Activated CD4-positive, alpha-beta T cell treated with anti-CD3 and anti-CD28 coated beads for 48 hours (primary cell): ENCODE measurements at places on chromosomes 7 and 10.

DNA sequence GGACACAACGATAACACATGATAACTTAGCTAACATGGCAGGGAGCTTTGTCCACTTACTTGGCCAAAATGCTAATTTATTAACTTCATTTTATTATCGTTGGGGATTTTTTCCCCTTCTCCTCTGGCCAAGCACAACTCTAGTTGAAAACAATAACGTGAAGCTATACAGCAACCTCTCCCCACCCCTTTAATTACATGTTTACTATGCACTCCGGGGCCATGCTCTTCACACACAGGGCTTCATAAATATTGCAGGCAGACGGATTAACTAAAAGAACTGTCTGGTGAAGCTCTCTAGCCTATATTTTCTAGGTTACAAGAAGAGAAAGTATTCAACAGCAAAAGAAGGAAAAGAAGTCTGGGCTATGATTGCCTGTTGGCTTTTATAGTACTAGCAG, 51.7 kb downstream of the XRCC2 start:
- no peak for DNase-seq

DNA sequence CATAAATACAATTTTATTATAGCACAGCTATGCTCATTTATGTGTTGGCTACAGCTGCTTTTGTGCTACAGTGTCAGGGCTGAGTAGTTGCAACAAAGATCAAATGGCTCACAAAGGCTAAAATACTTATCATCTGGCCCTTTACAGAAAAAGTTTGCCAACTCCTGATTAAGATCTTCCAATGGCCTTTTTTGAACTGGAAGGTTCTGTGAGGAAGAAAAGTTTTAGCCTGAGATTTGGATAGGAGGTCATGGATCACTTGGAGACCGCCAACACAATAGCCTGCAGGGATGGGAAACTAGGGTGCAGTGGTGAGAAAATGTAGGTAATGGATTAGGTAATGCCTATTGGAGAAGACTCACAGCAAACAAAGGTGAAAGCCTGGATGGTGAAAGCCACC, 169.8 kb downstream of the NOC3L start:
- DNase-seq: no peak

DNA sequence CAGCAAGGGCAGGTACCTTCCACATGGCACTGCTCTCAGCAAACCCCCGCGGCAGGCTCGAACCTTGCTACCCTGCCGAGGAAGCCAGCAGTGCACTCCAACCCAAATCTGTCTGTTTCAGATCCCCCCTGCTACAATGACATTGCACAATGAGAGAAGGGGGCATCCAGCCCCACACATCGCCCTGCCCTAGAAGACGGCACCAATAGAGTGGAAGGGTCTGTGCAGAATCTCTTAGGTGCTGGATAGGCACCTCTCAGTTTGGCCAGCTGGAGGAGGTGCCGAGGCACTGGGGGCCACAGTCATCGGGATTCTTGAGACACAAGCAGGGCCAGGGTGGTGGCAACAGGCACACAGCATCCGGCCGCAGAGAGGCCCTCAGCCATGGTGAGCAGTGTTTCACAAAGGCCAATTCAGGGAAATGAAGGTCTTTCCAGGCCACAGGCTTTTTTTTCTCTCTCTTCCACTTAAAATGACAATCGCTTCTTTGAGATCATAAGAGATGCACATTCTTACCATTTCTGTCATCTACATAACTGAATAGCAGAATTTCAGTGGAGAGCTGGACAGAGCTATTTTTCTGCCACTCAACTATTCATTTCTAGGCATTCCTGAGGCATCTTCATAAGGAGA, 281.3 kb downstream of the TNS3 start:
- DNase-seq: no peak

GRCh38 chr7:101128040-101128834, 1.3 kb downstream of the SERPINE1 start:
- DNase-seq: no peak

DNA sequence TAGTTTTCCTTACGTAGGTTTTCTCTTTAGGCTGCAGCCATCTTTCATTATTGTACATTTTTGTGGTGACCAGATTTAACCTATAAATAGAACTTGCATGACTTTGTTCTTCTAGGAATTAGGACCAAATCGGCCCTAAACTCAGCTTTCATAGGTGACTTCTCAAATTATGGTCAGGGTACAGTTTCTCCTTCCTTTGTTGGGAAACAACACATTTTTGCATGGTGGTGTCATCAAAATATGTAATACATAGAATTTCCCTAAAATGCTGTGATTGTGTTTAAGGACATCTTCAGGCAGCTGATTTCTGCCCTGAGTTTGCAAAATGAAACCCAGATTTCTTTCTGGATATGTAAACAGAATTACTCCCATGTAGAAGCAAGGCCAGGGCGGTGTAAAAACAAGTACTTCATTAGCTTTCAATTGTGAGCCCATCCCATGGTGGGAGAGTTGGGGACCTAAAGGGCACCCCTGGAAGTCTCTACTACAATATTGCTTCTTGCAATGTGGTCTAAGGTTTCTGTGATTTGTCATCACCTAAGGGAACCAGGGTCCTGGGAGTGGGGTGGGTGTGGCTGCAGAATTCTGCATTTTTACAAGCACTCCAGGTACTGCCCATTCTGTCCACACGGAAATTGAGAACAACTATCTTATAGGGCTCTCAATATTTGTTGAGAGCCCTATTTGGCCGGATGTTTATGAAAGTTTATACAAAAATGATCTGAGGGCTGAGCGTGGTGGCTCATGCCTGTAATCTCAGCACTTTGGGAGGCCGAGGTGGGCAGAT, 121.0 kb upstream of the FAM171A1 start:
- no peak for DNase-seq

DNA sequence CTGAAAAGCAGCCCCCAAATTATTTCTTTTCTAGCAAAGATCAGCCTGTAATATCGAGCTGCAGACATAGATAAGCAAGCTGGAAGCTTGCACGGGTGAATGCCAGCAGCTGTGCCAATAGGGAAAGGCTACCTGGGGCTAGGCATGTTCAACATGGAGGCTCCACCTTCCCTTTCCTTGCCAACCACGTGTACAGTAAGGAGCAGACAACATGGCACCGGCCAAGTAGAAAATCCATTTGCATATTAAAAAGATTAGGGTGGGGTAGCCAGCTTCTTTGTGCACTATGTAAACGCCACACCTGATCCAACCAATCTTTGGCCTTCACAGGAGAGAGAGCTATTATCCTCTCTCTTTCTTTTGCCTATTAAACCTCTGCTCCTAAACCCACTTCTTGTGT, 56.7 kb upstream of the SEPHS1 start:
- no peak for DNase-seq

GRCh38 chr7:25456467-25457171, 228.3 kb upstream of the NPVF start:
- no peak for DNase-seq

DNA sequence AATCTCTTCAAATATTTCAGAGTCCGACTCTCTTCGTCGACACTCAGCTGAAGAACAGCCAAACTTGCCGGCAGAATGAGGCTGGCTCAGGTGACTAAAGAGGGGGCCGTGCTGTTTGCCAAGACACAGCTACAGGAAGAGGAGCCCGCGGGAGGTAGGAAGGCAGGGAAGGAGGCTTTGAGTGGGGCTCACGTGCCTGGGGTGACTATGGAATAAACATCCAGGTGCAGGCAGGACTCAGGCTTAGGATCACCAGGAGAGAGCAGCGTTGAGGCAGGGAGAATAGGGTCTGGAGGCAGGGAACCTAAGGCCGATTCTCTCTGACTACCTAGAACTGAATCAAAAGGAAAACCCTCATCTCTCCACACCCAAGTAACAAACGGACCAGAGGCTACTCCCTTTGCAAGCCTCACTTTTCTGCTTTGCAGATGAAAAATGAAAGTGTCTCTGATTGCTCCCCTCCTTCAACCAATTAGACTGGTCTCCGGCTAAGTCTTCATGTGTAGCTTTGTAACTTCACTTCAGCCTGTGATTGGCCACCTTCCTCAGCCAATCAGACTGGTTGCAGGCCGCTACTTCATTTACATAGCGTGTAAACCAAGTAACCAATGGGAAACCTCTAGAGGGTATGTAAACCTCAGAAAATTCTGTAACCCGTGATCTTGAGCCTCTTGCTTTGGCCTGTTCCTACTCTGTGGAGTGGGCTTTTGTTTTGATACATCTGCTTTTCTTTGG, 19.7 kb upstream of the BNIP3 start:
- no peak for DNase-seq

DNA sequence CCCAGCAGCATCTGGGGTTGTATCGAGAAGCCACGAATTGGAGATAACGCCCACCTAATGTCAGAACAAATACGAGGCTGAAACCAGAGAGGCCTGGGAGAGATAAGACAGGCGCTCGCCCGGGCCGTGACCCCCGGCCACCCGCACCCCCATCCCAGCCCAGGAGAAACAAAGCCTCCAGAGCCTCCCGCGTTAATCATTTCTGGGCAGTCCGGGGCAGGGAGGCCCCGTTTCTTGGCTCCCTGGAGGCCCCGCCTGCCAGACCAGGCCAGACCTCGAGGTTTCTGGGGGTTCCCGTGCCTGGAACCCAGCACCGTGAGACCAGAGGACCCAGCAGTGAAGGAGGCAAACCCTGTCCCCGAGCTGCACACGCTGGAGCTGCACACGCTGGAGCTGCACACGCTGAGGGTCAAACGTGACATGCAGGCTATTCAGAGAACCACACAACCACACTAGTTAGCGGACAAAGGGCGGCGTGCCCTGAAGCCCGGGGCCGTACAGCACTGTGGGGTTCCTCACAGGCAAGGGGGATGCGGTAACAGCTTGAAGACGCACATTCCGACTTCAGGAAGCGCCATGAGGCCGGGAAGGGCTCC, 53.4 kb downstream of the FOXL3 start:
- no peak for DNase-seq

- DNase-seq: no peak
These were observed 69.2 kb upstream of the PIK3CG start for GRCh38 chr7:106795877-106796231.

DNA sequence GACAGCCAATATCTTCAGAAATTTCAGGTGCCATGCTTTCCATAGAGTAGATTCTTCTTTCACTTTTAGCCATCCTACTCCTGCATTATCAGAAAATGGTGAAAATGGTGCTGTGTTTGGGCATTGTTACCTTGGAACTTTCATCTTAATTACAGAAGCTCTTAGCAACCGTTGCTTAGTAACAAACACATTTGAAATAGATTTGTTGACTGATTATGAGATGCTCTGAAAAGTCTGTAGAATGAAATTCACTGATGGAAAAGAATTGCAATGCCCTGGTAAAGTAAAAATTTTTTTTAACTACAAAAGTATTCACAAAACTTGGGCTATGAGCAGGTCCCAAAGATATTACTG, 249.3 kb upstream of the NEBL start:
- no peak for DNase-seq

GRCh38 chr7:112143136-112143535, 63.1 kb downstream of the DOCK4 start:
- no peak for DNase-seq
